Uterus (tissue), 4 donors: ENCODE measurements at places on chromosomes 11 and 22.

DNA sequence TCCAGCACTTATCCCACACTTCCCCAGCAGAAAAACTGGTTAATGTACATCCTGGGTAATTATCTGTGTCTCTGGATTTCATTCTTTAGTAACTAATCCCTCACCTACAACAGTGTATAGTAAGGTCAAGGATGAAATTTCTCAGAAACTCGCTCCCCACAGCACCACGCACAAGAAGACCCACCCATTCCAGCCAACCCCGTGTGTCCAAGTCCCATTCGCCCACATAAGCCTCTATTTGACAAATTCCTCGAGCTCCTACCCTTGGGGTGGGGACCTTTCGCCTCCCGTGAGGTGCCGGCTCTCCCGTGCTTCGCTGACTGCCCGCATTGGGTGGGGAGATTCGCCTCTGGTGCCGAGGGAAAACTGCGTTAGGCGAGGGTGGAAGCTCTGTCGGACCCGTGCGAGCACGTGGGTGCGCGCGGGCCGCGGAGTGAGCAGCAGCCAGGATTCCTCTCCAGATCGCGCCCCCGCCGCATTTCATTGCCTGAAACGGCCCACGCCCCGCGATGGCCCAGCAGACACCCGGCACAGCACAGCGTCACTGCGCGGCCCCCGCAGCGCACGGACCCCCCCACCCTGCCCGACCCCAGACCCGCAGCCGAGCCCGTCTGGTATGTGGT lies 866 bp downstream of the EXPH5 start:
- no peaks in the 10 kb centered on the region for H3K27me3 ChIP-seq
- peak overlapping the region; percentile 59 for H3K27ac ChIP-seq
- no peaks in the 10 kb centered on the region for H3K4me1 ChIP-seq
- H3K36me3 ChIP-seq, result no peaks in the 10 kb centered on the region
- DNase-seq, result no peak

DNA sequence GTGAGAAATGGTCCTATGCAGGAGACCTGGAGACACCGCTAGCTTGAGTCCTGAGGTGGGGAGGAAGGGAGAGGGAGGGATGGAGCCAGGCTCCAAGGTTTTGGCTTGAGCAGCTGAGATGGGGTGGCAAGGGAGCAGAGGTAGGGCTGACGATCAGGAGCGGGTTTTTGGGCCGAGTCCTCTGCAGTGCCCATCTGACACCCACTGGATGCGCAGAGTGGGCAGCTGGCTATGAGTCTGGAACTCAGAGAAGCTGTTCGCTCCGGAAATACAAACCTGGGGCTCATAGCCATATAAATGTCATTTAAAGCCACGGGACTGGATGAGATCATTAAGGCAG lies 453 bp upstream of the MAFF start:
- peak overlapping the region; percentile 99 for H3K27ac ChIP-seq
- H3K4me3 ChIP-seq, result peak overlapping the region; percentile 77
- DNase-seq, result no peak

DNA sequence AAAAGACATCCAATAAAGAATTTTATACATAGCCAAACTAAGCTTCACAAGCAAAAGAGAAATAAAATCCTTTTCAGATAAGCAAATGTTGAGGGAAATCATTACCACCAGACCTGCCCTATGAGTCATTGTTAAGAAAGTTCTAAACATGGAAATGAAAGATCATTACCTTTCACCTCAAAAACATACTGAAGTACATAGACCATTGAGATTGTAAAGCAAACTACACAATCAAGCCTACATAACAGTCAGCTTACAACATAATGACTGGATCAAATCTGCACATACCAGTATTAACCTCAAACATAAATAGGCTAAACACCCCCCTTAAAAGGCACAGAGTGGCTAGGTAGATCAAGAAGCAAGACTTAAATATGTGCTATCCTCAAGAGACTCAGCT lies 501.0 kb upstream of the LUZP2 start:
- H3K27me3 ChIP-seq, result no peaks in the 10 kb centered on the region
- no peak overlapping the region for H3K4me3 ChIP-seq
- H3K4me1 ChIP-seq, result no peaks in the 10 kb centered on the region
- no peaks in the 10 kb centered on the region for H3K36me3 ChIP-seq

DNA sequence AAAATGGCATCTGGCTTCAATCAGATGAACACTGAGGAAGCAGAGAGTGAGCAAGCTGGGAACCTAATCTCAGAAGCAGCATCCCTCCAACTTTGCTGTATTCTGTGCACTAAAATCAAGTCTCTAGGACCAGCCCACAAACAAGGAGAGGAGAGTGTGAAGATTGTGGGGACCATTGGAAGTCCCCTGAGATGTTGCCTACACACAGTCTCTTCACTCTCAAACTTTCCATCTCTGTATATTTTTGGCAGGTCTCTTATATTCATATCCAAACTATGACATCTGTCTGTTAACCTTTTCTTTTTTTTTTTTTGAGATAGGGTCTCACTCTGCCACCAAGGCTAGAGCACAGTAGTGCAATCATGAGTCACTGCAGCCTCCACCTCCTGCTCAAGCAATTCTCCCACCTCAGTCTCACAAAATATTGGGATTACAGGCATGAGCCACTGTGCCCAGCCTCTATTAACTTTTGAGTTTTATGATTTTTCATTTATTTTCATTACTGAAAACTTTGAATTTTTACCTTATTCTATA lies 1096.4 kb downstream of the TBC1D22A start:
- H3K27ac ChIP-seq, result no peak overlapping the region
- H3K27me3 ChIP-seq, result no peaks in the 10 kb centered on the region
- no peaks in the 10 kb centered on the region for H3K36me3 ChIP-seq
- no peak overlapping the region for H3K4me3 ChIP-seq
- no peaks in the 10 kb centered on the region for H3K4me1 ChIP-seq

- H3K36me3 ChIP-seq, result no peaks in the 10 kb centered on the region
- no peak for DNase-seq
- H3K4me1 ChIP-seq, result no peaks in the 10 kb centered on the region
- no peaks in the 10 kb centered on the region for H3K27me3 ChIP-seq
These were observed 5.6 kb downstream of the RCE1 start for GRCh38 chr11:66848671-66849500.

DNA sequence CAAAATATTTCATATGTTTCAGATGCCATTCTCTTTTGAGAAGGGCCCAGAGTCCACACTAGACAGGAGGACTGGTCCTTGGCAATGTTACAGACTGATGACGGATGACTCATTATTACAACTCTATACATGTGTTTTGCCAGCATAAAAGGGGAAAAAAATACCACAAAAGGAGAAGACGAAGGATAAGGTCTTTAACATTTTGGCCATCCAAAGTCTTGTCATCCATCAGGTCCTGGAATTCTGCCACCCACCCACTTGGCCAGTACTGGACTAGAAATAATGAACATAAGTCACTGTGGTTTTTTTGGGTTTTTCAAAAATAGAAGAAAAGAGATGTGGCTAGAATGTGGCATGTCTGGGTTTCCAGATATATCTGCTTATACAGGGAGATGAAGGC lies 57.7 kb upstream of the BDNF start:
- H3K36me3 ChIP-seq, result no peaks in the 10 kb centered on the region
- no peaks in the 10 kb centered on the region for H3K4me1 ChIP-seq
- no peak for DNase-seq
- no peaks in the 10 kb centered on the region for H3K27me3 ChIP-seq
- H3K4me3 ChIP-seq, result no peak overlapping the region
- no peak overlapping the region for H3K27ac ChIP-seq

GRCh38 chr22:34696557-34696956 lies 369.4 kb upstream of the ISX start:
- H3K36me3 ChIP-seq, result no peaks in the 10 kb centered on the region
- H3K27ac ChIP-seq, result no peak overlapping the region
- no peaks in the 10 kb centered on the region for H3K27me3 ChIP-seq
- DNase-seq, result no peak

- H3K36me3 ChIP-seq, result no peaks in the 10 kb centered on the region
- no peaks in the 10 kb centered on the region for H3K4me1 ChIP-seq
- no peak for DNase-seq
- H3K27ac ChIP-seq, result no peak overlapping the region
- H3K4me3 ChIP-seq, result no peak overlapping the region
These were observed 301.2 kb downstream of the CTTN start for GRCh38 chr11:70699294-70700221.

GRCh38 chr11:117300773-117301172 lies 9.6 kb downstream of the BACE1-AS start:
- peak overlapping the region; percentile 75 for H3K27ac ChIP-seq
- peak; percentile 36 for DNase-seq
- H3K27me3 ChIP-seq, result no peaks in the 10 kb centered on the region

DNA sequence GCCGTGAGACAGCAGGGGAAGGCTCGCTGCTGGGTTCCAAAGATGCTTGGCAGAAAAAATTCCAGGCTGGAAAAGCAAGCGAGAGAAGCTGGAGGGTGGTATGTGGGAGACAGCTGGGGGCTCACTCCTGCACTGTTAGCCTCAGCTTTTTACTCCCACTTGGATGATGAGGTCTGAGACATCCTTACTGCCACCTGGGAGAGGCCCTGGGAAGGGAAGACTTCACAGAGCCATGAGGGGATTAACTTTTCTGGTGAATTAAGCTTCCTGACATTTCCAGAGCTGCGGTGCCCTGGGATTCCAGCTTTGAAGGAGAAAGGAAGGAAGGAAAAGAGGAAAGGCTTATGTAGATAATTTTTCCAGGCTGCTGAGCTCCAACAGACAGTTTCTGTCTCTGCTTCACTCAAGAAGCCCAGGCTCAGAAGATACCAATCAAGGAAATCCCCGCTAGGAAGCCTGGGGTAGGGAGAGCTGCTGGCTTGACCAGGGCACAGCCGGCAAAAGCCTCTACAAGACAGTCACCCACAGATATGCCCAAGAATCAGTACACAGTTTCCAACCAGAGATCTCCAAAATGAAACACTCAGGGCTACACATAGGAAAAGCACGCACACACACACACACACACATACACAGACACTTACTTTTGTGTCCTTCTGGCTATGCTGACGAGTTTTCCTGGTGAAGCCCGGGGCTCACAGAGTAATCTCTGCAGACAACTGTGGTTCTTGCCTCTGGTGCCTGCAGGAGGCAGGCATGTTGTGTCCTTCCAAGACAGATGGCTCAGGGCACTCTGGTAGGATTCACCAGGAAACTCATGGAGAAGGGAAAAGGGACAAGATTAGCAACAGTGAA lies 907 bp downstream of the MCHR1 start:
- H3K4me3 ChIP-seq, result peak overlapping the region; percentile 44
- H3K27ac ChIP-seq, result peak overlapping the region; percentile 21
- DNase-seq, result no peak
- H3K4me1 ChIP-seq, result no peaks in the 10 kb centered on the region

- no peaks in the 10 kb centered on the region for H3K4me1 ChIP-seq
- no peak overlapping the region for H3K4me3 ChIP-seq
- H3K27me3 ChIP-seq, result no peaks in the 10 kb centered on the region
- H3K36me3 ChIP-seq, result no peaks in the 10 kb centered on the region
- H3K27ac ChIP-seq, result no peak overlapping the region
These were observed 62.2 kb downstream of the MYEOV start for GRCh38 chr11:69355959-69356702.

DNA sequence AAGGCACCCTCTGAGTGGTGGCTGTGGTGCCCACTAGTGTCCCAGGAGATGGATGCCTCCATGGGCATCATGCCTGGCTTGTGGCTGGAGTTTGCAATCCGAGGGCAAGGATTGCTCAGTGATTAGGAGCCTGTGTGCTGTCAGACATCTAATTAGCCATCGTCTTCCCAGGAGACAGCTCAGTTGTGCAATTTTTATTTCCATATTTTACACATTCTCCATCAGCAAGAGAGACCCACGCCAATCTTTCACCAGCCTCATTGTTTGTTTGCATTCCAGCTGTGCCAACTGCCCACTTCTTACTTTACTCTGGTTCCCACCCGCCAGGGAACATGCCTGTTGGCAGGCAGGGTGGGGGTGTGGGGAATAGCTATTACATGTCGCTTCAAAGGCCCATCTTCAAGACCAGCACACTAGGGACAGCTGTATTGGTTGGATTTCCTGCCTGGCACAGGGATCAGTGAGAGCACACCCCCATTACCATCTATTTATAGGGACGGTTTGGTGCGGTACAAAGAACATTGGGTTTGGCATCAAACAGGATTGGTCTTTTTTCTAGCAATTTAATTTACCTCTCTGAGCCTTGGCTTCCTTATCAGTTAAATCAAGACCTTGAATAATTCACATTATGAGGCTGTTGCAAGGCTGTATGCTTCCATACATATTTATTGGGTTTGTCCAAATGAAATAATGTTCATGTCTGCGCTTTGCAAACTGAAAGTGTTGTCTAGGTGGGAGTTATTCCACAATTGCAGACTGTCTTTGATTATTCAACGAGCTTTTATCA lies 80.7 kb upstream of the NAV2 start:
- no peak overlapping the region for H3K27ac ChIP-seq
- H3K4me3 ChIP-seq, result no peak overlapping the region
- H3K4me1 ChIP-seq, result peaks cover 14% of the 10 kb centered on the region
- H3K36me3 ChIP-seq, result no peaks in the 10 kb centered on the region
- H3K27me3 ChIP-seq, result no peaks in the 10 kb centered on the region

GRCh38 chr11:6657346-6657745 lies 1.7 kb upstream of the DCHS1 start:
- no peaks in the 10 kb centered on the region for H3K36me3 ChIP-seq
- no peak overlapping the region for H3K4me3 ChIP-seq
- no peak for DNase-seq
- H3K27me3 ChIP-seq, result no peaks in the 10 kb centered on the region
- H3K27ac ChIP-seq, result peak overlapping the region; percentile 96
- no peaks in the 10 kb centered on the region for H3K4me1 ChIP-seq

GRCh38 chr11:100550912-100551632 lies 136.0 kb upstream of the ARHGAP42 start:
- no peaks in the 10 kb centered on the region for H3K27me3 ChIP-seq
- H3K4me1 ChIP-seq, result no peaks in the 10 kb centered on the region
- no peak for DNase-seq

DNA sequence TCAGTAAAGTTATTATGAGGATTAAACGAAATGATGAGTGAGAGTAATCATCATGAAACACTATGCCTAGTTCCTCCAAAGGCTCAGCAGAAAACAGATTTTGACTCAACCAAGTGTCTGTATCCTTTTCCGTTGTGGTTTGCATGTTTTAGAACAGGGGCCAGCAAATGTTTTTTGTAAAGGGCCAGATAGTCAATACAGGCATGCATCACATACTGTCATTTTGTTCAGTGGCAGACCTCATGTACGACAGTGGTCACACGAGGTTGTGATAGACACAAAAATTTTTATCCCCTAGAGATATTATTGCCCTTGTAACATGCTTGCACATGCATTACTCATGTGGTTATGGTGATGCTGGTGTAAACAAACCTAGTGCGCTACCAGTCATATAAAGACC lies 81.9 kb upstream of the SLC25A18 start:
- no peaks in the 10 kb centered on the region for H3K36me3 ChIP-seq
- H3K4me3 ChIP-seq, result no peak overlapping the region
- no peak for DNase-seq
- H3K27ac ChIP-seq, result no peak overlapping the region
- no peaks in the 10 kb centered on the region for H3K4me1 ChIP-seq

GRCh38 chr11:74593463-74593862 lies 1.1 kb downstream of the POLD3 start:
- no peak for DNase-seq
- peak overlapping the region; percentile 92 for H3K4me3 ChIP-seq
- H3K4me1 ChIP-seq, result peaks cover 5% of the 10 kb centered on the region
- no peaks in the 10 kb centered on the region for H3K27me3 ChIP-seq
